ENCODE measurements at places on chromosomes 2 and 18.

DNA sequence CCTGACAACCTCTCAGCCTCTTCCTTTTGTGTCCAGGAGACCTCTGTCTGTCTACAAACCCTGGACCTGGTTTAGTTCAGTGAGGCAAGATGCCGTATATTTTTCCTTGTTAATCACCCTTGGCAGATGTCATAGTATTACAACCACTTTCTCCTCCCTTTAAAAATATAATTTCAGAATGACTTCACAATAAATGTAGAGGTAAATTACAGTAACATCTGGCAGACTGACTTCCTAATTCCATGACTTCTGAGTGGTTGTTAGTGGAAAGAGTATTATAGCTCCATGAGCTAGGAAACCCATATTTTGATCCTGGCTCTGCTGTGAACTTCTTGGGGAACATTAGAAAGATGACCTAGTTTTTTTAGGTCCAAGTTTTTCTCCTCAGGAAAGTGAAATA lies 39.5 kb downstream of the SPATS2L start:
- DNase-seq, result no peak

DNA sequence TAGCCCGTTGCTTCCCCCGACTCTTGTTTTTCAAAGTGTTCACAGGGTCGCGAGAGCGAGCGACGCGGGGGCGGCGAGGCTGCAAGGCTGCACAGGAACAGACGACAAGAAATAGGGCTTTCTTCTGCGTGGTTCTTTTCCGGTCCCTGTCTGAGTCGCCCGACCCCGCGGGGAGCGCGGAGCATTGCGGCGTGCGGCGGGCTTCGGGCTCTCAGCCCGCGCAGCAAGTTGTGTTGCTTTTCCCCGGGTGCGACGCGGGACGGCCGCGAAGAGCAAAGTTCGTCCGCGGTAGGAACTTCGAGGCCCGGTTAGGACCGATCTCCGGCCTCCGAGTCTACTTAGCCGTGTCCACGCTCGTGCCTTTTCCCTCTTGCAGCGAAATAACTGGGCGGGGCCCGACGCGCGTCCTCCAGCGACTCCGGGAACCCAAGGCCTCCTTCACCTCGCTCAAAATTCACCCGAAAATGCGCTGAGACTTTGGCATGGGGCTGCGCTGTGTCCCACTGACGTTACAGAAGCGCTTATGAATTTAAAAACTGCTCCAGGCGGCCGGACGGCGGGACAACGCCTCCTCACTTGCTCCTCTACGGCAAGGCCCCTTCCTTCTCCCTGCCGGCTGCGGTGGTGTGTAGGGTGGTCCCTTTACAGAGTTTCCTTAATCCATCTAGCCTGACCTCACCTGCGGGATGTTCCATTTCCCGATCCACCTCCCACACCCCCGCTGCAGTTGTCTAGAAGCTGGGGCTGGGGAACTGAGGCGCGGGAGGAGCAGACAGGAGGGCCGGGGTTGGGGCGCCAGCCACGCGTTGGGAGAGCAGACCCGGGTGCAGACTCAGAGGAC lies 1.5 kb upstream of the BCL2L11 start:
- DNase-seq, result no peak

DNA sequence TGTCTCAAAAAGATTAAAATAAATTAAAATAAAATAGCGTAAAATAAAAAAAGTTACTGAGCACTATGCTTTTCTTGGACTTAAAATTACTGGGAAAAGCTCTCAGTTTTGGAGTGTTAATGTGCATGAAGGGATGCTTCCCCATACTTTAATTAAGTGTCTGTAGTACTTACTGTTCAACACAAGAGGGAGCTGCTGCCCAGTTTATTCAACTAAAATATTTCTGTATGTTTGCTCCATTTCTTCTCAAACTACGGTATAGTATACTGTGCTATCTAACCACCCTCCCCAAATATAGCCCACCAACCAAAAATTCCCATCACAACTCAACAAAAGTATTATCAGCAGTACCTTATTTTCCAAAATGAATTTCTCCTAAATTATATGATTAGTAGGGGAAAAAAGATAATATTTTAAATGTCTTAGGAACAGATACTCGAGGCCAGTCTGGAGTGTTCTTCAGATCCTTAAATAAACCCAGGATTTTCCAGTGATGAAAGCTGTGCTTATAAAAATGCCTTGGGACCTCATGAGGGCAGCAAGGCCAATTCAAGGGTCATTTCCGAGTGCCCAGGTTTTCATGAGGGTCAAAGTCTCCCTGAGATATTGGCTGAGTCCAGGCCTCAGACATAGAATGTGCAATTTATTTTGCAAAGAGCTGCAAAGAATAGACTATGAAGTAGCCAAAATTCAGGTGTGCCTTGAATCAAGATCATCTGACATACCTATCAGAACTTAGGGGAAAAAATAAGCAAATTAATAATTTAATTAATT lies 64.1 kb downstream of the CHRNA1 start:
- DNase-seq, result peak; percentile 87

DNA sequence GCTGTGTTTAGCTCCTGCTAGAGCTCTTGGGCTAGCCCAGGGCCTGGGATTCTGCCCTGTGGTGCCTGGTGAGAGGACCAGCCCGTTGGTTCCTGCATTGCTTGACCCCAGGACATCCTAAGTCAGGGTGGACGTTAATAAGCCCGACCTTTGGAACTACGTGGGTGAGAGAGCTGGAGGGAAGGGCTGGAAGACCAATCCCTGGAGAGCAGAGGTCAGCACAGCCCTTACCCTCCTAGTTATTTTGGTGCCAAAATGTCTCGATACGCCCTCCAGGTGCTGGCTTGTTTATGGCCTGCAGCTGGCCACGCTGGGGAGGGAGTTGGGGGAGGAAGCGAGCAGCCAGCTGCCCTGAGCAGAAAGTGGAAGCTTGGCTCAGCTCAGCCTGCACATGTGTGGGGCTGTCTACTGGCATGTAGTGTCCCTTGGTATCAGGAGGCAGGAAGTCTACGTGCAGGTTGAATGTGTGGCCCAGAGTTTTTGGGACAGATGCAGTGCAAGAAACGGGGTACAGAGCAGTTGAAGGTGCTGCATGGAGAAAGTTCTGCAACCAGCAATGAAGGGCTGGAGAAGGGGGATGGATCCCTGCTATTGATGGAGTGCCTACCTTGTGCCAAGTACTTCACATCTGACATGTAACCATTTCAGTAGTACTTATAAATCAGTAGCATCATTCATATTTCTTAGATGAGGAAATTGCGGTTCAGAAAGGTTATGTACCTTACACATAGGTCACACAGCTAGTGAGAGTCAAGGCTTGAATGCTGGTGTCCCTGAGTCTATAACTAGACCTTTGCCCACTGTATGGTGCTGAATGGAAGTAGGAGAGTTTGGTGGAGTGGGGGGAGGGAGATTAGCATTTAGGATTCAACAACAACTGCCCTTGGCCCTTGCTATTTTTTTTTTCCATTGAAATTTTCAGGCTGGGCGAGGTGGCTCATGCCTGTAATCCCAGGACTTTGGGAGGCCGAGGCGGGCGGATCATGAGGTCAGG lies 5.0 kb upstream of the DGKD start:
- DNase-seq, result peak; percentile 34

GRCh38 chr2:15684161-15685039 lies 92.7 kb downstream of the DDX1 start:
- DNase-seq, result no peak

- DNase-seq, result no peak
Observed at GRCh38 chr2:102442967-102443828, 20.2 kb downstream of the IL18RAP start.

GRCh38 chr2:104504331-104505073 lies 349.4 kb upstream of the POU3F3 start:
- no peak for DNase-seq

Data from DMS79 treated with DMSO at 0.1 percent for 48 hours (cell line).